ENCODE measurements at places on chromosomes 16 and 17.

GRCh38 chr17:80526116-80526910 lies 18.3 kb upstream of the RPTOR start:
- DNase-seq, result no peak

GRCh38 chr17:65482201-65482600 lies 79.2 kb downstream of the AXIN2 start:
- DNase-seq, result no peak

GRCh38 chr16:56029026-56029425 lies 153.9 kb upstream of the CES5A start:
- DNase-seq, result no peak

DNA sequence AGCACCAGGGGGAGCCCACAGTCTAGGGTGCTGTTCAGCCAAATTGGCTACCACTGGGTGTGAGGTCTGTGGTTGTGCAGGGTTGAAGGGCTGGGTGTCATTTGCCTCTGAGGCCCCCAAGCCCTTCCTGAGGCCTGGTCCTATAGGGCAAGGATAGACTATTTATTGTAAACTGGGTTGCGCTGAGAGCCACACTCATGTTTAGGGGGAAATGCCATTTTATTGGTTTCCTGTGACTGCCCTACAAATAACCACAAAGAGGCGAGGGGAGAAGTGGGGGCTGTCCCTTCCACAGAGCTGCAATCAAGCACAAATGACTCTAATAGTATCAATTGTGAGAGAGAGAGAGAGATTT lies 3.6 kb upstream of the ZCCHC14 start:
- DNase-seq, result no peak

- DNase-seq, result no peak
Measured at GRCh38 chr17:17304521-17304985, 1.4 kb downstream of the NT5M start.

DNA sequence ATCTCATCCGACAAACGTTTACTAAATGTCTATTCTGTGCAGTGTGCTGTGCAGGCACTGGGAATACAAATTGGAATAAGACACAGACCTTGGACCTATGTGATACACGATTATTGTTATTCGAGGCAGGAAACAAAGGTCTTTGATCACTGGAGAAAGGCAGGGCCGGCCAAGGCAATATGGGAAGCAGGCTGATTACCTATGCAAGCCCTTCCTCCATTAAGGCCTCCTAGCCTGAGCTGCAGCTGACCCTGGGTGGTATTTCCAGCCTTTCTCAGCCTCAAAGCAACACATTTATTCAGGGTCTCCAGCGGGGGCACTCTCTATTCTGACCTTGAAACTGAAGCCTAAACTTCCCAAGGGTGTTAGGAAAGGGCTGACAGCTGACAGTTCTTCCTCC lies 13.4 kb downstream of the ST6GALNAC1 start:
- no peak for DNase-seq

DNA sequence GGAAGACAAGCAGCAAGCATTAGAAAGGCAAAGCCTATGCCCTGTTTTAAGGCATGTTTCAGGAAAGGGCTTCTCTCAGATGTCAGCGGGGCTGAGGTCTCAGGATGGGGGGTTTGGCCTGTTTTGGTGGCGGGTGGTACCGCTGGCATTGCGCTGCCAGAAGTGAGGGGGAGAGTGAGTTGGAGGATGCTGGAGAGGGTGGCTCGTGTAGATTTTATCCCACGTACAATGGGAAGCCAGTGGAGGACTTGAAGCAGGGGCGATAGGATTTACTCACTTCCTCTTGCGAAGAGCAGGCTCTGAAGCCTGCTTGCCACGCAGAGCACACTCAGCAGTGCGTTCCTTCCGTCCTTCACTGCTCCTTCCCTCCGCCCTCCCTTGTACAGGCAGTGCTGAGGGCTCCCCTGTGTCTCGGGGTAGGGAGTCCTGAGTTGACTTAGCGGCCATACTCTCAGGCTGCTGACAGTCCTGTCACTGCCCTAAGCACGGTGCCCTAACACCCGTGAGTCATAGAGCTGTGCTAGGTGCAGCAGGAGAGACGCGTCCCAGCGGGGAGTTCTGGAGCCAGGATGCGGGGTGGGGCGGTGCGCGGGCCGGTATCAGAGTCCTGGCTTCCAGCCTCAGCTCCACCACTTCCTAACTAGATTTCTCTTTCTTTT lies 113.1 kb downstream of the SNX29 start:
- DNase-seq, result no peak

- DNase-seq, result peak; percentile 93
Measured at GRCh38 chr16:2003827-2004641, 5.6 kb downstream of the ZNF598 start.
